ENCODE measurements at places on chromosomes 6 and 20.

GRCh38 chr6:40185486-40185885 is 251.2 kb upstream of the MOCS1 start:
- no peak for DNase-seq

- DNase-seq: no peak
Measured at GRCh38 chr20:36400909-36401735, 95.0 kb downstream of the DLGAP4 start.

DNA sequence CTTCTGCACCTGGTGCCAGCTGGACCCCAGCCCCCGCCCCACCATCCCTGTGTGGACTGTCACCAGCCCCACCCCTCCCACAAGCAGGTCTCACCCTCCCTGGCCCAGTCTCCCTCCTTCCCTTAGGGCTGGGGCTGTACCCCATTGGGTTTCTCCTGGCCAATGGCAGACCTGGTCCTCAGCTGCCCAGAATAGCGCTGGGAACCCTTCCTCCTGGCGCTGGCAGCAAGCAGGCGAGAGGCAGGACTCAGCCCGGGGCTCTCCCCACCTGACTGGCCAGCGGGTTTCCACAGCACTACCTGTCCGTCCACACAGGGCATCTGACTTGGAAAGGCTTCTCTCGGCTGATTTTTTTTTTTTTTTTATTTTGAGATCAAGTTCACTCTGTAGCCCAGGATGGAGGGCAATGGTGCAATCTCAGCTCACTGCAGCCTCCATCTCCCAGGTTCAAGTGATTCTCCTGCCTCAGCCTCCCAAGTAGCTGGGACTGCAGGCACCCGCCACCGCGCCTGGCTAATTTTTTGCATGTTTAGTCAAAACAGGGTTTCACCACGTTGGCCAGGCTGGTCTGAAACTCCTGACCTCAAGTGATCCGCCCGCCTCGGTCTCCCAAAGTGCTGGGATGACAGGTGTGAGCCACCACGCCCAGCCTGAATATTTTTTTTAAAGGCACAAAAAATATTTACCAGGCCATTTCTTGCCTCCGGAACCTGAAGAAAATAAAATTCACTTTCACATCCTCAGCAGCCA is 21.6 kb upstream of the CHRNA4 start:
- no peak for DNase-seq

- no peak for DNase-seq
Measured at GRCh38 chr6:72861059-72861458, 239.2 kb downstream of the KCNQ5 start.

- no peak for DNase-seq
Measured at GRCh38 chr6:113586413-113587077, 270.6 kb upstream of the MARCKS start.

GRCh38 chr6:139135578-139136545 is 982 bp downstream of the HECA start:
- peak; percentile 33 for DNase-seq

DNA sequence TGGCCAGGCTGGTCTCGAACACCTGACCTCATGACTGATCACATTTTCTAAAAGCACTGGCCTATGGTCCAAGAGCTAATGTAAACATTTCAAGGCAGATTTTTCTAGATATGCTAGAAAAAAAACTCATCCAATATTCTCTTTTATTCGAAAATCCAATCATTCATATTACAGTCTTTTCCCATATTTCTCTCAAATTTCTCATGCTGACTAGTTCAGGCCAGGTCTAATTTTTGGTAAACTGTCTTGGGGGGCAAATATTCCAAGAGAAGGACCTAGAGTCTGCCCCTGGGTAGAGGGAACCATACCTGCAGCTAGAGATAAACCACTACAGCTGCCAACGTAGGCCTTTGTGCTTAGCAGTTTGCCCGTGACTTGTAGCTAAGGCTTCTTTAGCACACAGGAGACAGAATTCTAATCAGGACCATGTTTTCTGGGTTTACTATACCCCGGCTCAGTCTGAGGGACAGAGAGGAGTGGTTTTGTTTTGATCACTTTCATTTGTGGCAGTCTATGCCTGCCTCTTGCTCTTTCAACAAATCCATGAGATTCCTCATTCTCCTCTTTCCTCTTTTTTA is 71.8 kb upstream of the CITED2 start:
- DNase-seq: no peak

GRCh38 chr20:37542281-37542680 is 14.6 kb upstream of the BLCAP start:
- DNase-seq: no peak

DNA sequence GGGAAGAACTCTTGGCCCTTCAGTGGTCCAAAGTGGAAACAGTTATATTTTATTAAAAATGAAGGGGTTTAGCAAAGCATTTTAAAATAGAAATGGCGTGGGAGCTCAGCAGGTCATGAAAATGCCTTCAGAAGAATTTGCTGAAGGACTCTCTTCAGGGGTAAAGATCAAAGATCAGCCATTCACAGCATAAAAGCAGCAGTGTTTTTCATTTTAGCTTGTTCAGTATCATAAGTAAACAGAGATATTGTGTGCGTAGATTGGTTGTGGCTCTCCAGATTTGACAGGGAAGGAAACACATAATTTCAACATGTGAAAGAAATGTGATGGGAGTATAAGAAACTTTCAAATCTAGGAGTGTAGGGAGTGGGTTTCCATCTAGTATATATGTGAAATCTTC is 519.2 kb upstream of the MAP3K7 start:
- no peak for DNase-seq

GRCh38 chr6:143745166-143746133 is 67.7 kb downstream of the PHACTR2 start:
- no peak for DNase-seq

- DNase-seq: no peak
Measured at GRCh38 chr6:156191895-156192294, 585.3 kb upstream of the ARID1B start.

DNA sequence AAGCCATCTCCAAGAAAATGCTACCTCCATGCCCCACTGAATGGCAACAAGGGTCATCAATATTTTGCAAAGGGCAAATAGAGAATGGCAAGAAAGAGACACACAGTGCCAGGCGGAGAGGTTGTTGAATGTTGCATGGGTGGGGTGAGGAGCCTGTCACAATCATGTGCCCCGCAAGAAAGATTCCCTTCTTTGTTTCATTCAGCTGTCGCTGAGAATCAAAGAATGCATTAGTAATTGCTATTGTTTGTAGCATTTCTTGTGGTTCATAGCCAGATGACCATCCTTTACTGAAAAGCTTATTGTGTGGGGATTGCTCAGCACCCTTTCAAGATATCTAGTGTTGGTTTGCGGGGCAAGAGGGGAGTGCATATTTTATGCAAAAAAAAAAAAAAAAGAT is 166.5 kb upstream of the QKI start:
- DNase-seq: no peak

GRCh38 chr6:13725570-13725969 is 13.9 kb upstream of the RANBP9 start:
- no peak for DNase-seq

DNA sequence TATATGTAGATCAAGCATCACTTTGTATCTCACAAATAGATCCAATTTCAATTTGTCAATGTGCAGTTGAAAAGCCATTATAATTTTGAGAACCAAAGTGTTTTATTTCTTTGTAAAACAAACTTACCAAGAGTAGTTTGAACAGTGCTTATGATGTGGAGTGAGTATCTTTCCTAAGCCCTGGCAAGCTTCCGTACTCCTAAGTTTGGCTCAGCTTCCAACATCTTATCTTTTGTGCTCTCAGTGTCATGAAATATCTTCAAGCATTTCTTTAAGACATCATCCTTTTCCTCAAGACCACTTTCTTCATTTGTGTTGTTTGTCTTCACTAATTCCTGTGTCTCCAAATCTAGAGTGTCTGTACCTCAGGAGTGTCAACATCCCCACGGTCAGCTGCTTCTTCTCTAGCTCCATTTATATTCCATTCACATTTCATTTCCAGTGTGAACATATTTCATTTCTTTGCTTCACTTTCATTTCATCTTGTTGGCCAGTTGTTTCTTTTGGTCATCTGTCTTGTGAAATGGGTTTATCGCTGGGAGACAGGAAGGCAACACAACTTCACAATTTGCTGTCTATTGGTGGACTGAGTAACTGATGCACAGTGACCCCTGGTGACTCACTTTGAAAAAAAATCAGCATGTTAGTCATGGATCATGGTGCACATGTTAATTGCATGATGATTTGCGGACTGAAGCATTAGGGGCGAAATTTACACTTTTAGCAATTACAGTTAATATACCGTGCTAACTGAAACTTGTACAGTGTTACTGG is 36.9 kb downstream of the SLC24A3 start:
- DNase-seq: no peak

DNA sequence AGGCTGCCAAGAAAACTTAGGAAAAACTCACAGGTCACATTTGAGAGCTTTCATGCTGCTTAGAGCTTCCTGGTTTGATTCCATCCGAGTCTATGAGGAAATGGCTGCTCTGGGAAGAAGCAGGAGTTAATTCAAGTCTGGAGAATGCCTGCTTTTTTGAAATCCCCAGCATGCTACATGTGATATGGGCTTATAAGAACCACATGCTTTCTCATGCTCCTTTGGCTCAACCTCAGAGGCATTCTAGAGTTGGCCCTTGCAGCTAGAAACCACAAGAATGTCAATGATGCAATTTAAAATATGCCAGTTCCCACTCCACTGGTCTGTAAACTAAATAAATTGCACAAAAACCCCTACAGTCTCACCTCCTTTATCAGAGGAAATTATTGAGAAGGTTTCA is 142.9 kb upstream of the OLIG3 start:
- DNase-seq: peak; percentile 30

DNA sequence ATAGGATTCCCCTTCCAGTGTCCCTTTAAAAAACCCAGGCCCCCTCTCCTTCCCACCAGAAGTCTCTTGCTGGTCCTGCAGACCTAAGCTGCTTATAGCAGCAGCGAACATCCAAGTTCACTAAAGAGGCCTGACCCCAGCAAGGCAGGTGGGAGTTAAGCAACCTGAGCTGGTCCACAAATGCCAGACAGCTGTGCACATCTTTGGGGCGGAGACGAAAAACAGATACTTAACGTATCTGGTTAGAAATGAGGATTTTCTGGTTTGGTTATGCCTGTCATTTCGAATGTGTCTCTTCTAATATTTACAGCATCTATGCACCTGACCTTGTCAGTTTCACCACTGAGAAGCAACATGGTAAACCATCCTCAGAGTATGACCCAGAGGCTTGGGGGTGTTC is 87.8 kb downstream of the SLC2A10 start:
- no peak for DNase-seq

DNA sequence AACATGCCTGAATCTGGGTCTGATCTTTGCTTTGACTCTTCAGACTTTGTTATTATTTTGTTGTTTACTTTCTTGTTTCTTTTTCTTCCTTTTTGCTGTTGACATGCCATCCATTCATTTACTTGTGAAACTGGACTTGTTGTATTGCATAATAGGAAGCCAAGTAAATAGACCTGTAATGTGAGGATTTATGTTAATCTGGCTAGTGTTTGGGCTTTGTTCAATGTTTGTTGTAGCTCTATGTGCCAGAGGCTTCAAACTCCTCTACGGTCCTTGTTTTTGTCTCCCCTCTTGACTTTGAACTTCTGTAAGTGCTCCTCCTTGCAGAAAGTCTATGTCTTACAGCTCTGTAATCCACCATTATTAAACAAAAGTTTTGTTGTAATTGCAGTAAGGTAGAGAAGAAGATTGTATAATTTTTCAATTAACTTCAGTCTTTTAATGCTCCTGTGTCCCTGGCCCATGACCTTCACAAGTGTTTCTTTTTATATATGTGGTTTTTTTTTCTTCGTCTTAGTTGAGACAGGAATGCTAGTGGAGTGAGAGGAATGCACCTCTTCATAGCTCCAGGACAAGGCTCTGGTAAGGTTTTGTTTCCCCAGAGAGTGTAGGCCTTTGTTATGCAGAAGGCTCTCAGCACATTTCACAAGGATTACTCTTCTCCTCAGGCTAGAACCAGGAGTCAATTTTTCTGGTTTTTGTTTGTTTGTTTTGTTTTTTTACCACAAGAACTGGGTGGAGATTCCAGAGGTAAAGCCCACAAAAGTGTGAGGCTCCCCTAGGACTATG is 1061.8 kb upstream of the CITED2 start:
- no peak for DNase-seq

Measured in Kasumi-1 (cell line).